ENCODE measurements at places on chromosomes 5 and 9.

DNA sequence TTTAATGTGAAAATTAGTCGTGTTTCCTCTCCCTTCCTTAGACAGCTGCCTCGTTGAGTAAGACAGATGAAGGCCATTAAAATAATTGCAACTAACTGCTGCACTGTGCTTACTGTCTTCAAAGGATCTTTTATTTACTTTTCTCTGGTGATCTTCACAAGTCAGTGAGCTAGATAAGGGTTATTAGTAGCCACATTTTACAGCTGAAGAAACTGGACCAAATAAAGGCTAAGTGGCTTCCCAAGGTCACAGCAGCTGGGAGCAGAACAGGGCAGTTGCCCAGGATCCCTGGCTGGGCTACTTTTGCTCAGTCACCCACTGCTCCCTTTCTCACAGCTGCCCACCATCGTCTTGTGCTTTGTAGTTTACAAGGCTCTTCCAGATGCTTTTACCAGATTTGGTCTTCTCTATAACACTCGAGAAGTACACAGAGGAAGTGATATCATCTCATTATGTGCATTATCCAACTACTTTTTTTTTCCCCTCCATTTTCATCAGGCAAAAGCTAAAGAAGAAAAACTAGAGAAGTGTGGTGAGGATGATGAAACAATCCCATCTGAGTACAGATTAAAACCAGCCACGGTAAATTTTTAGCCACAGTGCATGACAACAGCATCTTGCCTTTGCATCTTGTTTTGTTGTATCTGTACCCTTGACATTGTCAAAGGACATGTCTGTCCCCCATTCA lies 61.8 kb downstream of the ERAP1 start:
- DNase-seq = no peak

DNA sequence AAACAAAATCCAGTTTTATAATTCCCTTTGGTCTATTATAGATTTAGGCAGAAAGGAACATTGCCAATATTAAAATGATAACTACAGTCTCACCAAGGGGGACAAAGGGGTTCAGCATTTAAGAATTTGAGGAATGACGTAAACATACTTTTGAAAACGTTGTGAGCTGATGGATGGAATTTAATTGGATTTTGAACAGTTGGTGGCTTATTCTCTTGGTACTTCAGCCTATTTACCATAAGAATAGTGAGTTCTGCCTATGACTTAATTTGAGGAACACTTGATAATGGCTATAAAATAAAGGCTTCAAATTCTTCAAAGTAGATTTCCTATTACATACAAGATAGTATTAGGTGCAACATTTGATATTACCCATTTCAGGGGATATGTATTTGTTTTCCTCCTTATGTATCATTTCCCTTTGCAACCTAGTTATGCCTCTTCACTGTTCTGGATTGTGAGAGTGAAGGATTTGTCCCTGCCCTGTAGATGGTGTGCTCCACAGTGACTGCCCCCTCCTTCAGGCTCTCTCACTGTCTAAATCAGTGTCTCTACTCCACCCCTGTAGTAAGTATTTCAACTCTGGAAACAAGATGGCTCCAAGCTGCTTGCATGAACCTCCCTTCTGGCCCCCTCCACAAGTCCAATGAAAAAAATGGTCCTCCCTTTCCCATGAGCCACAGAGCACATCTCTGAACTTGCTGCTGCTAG lies 225.6 kb downstream of the ARHGEF28 start:
- DNase-seq = no peak

GRCh38 chr9:14222149-14222835 lies 91.6 kb downstream of the NFIB start:
- DNase-seq = no peak

- DNase-seq = no peak
These were observed 75.1 kb downstream of the MAST4 start for GRCh38 chr5:66671305-66671704.

GRCh38 chr5:72623936-72624335 lies 116.7 kb upstream of the ZNF366 start:
- DNase-seq = no peak

DNA sequence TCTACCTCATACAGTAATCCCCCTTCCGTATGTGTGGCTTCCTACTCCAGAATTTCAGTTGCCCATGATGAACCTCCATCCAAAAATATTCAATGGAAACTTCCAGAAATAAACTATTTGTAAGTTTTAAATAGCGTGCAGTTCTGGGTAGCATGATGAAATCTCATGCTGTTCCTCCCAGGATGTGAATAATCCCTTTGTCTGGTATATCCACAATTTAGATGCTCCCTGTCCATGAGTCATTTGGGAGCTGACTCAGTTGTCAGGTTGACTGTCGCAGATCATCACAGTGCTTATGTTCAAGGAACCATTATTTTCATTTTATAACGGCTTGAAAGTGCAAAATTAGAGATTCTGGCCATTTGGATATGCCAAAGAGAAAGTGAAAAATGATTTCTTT lies 290.1 kb upstream of the CDH9 start:
- no peak for DNase-seq

GRCh38 chr9:114824110-114824509 lies 18.3 kb upstream of the TNFSF15 start:
- DNase-seq = no peak

DNA sequence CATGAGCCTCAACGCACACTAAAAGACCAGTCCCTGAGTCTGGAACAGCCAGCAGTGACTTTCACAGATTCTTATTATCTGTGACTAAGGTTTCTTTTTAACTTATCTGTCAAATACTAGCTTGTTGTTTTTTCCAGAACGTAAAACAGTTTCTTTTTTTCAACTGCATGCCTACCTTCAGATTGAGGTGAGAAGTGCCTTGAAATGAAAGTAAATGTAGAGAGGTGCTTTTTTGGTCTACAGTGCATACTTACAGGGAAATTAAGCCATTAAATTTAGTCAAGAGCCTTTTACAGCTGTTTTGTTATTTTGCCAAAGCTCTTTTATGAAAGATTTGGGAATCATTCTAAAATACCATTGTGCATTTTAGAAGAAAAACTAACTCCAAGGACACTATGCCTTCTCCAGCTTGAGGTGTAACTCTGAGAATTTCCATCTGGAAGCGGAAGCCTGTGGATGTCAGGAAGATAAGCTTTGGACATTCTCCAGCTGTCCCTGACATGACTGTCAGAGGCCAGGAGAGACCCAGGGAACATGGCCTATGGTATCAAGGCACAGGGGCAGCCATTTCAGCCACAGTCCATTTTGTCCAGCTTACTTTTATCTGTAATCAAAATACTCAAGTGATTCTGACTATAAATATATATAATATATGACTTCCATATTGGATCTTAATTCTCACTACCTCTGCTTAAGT lies 230.3 kb downstream of the GLIS3 start:
- no peak for DNase-seq

DNA sequence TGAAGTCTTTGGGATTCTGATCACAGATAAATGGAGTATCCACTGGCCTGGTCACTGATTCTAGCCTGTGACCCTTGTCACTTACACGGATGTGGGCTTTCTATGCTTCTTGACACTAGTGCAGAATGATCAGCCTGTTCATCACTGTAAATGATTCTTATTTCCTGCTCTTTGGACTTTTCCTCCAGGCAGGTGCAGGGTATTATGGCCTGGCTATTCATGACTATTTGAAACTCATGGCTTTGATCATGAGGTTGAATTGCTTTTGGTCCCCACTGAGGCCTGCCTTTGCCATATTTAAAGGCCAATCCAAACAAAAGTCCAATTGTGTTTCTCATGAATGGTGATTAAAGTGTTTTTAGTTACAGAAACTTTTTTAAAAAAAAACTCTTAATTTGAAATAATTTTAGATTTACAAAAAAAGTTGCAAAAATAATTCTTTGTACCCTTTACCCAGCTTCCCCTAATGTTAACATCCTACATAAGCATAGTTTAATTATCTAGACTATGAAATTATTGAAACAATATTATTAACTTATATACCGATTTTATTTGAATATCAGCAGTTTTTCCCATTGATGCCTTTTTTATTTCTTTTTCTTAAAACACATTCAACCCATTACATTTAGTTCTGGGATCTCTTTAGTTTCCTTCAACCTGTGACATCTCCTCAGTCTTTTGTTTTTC lies 68.1 kb downstream of the GALNT10 start:
- no peak for DNase-seq

DNA sequence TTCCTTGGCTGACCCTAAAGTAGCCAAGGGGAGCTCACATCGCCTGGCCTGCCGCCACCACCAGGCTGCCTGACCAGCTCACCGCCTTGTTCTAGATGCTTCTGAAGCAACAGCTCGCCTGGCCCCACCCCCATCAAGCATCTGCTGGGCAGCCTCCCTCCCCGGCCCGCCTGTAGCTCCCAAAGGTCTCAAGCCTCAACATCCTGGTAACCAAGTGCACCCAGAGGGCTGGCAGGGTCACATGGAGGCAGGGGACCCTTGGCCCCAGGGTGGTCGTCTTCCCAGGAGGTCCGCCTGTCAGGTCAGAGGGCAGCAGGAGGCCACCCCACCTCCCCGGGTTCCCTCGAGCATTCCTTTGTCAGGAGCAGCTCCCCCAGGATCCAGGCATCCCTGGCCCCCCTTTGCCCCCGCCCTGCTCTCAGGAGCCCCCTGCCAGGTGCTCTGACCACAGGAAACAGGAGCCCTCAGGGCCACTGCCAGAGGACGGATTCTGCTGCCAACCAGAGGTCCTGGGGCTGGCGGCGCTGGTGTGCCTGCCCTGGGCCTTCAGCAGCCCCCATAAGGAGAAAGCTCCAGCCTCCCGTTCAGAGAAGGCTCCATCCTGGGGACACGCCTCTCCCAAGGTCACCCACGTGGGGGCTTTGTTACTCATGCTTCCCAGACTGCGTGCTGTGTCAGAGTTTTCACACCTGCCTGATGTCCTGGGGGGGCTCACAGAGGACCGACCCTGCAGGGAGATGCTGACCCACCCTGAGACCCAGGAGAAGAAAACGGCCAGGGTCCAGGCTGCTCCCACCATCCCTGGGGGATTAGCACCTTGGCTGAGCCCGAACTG lies 3.5 kb upstream of the LRRC14B start:
- no peak for DNase-seq

DNA sequence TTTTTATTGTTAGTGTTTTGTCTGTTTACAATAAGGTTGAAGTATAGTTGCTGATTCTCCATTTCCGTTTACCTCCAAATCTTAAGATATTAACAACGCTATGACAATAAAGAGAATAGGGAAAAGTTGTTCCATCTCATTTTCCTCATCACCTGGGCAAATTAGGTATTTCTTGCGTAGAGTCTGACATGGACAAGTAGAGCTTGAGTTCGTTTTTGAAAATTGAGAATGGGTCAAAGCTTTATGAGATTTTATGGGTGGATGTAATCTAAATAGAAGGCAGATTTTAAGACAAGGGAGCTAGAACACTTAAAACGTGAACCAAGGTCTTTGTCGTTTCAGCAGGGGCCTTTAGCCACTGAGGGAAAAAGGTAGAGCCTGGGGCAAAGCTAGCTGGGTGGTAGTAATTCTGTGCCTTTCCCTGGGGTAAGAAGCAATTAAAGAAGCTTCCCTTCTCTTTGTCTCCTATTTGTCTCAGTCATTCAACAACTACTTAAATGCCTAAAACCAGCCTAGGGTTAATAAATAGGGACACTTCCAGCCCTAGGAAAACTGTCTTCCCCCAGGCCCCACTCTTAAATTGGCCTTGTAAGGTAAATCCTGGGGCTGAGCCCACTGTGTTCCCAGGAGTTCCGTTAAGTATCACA lies 551 bp upstream of the CAAP1 start:
- no peak for DNase-seq

- no peak for DNase-seq
These were observed 709 bp downstream of the IQGAP2 start for GRCh38 chr5:76403766-76404222.
